NCI-H1930 (cell line): ENCODE measurements at places on chromosomes 7 and 10.

- no peak for DNase-seq
Measured at GRCh38 chr10:113889911-113890310, 35.5 kb downstream of the NHLRC2 start.

GRCh38 chr7:138662076-138662990, 38.8 kb downstream of the SVOPL start:
- DNase-seq = no peak

- DNase-seq = no peak
Measured at GRCh38 chr7:143318661-143319060, 2.8 kb downstream of the CLCN1 start.

DNA sequence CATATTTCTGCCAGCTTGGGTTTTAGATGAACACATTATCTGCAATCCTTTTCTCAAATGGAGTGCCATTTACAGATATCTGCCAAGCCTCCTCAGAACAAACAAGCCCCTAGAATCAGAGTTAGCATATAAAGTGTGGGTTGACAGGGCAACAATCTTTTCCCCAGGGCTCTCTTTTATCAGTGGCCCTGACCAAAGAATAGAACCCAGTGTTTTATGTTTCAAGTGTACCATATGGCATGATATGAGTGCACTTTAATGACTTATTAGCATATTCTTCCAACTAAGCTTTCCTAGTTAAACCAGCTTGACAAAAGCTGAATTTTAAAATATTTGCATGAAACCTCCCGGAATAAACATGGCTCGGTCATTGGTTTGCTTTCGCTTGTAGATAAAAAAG, 57.3 kb downstream of the EVX1 start:
- DNase-seq = no peak

DNA sequence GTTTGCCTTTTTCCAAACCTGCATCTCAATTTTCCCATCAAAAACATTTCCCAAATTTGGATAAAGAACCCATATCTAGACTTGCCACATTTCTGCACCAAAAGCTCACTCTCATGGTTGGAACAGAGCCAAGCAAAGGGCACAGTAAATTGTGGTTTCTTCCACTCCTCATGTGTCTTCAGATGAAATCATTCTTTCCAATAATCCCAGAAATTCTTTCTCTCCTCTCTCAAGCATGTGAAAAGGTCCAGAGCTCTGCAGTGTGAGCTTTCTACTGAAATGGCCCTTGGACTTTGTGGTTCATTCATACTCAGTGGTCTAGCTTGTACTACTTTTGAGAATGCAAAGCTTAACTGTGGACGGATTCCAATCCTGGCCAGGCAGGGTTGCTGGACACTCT, 19.8 kb downstream of the PRSS2 start:
- DNase-seq = no peak

- DNase-seq = peak; percentile 0
Measured at GRCh38 chr10:52818019-52818418, 45.4 kb upstream of the MBL2 start.

- no peak for DNase-seq
Measured at GRCh38 chr7:116545411-116545993, 20.7 kb downstream of the CAV1 start.

DNA sequence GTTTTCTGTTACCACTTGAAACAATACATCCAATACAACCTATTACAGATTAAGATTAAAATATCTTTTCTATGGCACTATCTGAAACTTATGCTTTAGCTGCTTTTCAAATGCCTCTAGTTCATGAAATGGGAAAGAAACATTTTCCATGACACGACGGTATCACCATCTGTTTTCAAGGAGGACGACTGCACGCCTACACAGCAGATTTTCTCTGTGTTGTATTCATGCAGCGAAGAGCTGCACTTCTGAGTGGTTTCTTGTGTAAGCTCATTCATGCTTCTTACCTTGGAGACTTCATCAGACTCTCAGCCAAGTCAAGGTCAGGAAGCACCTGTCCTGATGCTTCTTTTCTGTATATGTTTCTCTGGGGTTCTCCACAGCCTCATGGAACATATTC, 179.2 kb downstream of the DYNC1I1 start:
- no peak for DNase-seq

DNA sequence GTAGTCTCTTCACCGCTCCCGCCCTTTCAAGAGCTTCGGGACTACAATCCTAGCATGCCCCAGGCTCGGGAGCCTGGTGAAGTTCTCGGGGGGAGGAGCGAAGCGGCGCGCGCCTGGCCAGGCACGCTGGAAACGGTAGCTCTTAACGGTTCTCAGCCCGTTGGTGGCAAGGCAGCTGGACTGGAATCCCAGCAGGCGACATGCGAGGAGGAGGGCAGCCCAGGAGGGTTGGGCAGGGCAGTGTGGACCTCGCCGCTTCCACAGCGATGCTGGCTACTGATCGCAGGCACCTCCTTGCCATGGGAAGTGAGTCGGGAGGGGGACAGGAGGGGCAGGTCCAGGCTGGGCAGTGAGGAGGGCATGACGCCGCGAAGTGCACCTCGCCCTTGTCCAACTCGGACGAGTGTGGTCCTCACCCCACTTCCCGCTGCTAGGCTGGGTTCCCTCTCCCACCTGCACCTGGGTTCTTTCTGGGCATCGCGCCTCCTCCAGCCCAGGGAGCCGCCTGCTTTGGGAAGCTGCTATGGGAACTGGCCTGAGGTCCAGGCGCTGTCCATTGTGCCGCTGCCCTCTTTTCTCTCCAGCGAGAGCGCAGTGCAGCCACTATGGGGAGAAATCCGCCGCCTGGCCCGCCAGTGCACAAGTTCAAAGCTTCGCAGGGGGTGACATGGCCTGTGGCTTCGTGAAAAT, 367.8 kb upstream of the NUPR2 start:
- DNase-seq = no peak

- no peak for DNase-seq
Measured at GRCh38 chr10:48502791-48503190, 102.1 kb downstream of the ARHGAP22 start.

- DNase-seq = no peak
Measured at GRCh38 chr10:62437696-62438095, 63.5 kb downstream of the ZNF365 start.

DNA sequence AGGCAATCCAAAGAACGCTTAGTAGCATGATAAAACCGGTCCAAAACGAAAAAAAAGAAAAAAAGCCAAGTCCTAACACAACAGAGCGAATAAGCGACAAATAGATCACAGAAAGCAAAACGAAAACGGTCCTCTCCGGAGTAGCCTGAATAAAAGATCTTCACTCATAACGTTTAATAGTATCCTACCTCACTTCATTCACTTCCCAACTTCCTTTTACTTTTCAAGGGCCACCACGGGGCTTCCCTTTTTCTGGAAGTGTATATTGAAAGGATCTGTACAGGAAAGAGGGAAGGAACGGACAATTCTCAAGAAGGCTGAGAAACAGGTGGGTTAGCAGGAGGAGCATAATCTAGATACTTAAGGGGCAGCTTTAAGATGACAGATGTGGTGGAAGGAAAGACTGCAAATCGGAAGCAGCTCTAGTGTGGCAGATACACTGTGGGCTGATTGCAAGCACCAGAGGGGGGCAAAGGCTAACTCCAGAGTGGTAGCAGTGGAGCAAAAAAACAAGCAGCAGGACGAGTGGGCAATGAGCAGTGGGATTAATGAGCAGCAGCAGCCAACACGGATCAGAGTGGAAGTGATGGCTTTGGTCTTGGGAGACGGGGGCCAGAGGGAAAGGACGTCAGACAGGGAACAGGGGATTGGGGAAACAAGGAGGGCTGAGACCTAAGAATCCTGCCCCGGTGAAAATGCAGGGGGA, 866 bp downstream of the CNOT4 start:
- DNase-seq = no peak

GRCh38 chr10:114928818-114929217, 9.2 kb upstream of the TRUB1 start:
- DNase-seq = no peak

DNA sequence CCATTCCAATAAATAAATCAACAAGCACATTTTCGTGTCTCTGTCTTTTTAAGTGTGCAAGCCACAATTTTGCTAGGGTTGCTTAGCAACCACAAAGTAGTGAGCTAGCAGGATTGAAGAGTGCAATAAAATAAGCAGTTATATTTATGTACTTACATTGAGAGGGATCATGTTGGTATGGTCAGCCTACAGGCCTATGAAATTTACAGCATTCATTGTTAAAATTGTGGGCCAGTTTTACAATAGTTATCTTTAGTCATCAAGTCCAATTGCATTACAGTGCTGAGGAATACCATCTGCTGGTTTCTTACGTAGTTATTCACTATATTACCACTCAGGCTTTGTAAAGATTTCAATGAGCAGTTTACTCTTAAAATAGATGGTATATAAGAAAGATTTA, 192.5 kb upstream of the POT1 start:
- no peak for DNase-seq

DNA sequence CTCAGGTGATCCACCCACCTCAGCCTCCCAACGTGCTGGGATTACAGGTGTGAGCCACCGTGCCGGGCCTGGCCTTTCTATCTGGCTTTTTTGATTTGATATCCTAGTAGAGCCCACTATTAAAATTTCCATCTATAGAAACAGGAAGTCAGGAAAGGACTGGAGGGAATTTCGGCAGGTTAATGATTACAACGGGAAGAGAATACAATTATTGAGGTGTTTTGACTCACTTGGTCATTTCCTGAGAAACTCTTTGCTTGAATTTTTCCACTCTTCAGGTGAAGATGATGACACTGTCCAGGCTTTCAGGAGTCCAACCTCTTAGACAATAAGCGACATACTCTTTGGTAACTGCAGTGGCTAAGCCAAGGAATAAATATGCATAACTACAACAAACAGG, 1.1 kb upstream of the MKLN1 start:
- no peak for DNase-seq

GRCh38 chr7:151245360-151246101, 3.0 kb downstream of the SMARCD3 start:
- peak; percentile 56 for DNase-seq

GRCh38 chr10:33117816-33118215, 159.8 kb upstream of the ITGB1 start:
- DNase-seq = no peak

GRCh38 chr7:43535810-43536585, 46.9 kb upstream of the STK17A start:
- no peak for DNase-seq

GRCh38 chr7:29346231-29346978, 151.8 kb downstream of the CHN2 start:
- DNase-seq = no peak

- DNase-seq = no peak
Measured at GRCh38 chr10:49768329-49768728, 6.2 kb upstream of the OGDHL start.

DNA sequence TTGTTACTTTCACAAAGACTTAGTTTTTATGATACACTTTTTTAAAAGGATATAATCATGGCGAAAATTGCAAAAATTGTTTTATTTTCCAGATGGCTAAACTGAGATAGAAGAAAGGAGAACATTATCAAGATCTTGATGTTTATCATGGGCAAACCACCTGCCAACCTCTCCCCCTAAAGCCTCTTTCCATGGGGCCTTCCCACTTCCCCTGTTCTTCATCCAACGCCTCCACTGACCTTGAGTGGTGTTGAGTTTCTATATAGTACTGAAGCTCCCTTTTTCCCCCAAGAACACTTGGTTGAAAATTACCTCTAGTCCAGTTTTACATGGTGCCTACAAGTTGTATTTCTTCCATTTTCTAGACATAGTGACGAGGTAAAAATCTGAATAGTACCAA, 5.0 kb downstream of the CREB3L2 start:
- DNase-seq = no peak

GRCh38 chr7:27149842-27150567, 2.4 kb downstream of the HOXA3 start:
- no peak for DNase-seq

DNA sequence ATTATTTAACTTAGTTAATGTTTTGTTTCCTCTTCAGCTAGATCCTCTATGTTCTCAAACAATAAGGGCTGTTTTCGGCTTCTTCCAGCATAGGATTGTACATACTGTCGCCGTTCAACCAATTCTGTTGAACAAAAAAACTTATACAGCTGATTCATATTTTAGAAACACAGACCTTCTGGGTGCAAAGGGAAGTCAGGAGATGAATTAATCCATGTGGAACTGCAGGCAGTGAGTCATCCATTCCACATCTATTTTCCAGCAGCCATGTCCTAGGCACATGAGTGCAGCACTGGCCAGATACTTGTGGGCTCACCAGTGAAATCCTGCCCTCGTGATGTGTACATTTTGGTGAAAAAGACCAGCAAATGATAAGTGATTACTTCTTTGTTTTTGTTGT, 163.2 kb downstream of the JAZF1 start:
- DNase-seq = no peak

GRCh38 chr7:78149787-78150186, 351.2 kb downstream of the PHTF2 start:
- no peak for DNase-seq

GRCh38 chr10:22604344-22605126, 109.8 kb downstream of the PIP4K2A start:
- DNase-seq = no peak

DNA sequence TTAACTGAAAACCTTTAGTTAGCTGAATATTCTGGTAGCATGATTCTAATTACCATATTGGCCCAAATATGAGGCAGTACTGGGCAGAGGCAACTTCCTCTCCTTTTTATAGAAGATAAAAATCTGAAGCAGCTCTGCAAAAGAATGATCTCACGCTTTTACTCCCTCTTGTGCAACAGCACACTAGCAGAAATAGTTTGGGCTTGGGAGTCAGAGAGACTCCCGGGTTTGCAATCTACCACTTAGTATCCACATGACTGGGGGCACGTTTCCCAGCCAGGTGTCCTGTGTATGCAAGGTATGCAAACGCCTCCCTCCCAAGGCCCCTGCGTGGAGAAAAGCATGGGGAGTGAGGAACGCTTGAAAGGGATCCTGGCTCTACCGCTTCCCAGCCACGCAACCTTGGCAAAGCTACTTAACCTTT, 47.2 kb upstream of the RHEB start:
- no peak for DNase-seq

DNA sequence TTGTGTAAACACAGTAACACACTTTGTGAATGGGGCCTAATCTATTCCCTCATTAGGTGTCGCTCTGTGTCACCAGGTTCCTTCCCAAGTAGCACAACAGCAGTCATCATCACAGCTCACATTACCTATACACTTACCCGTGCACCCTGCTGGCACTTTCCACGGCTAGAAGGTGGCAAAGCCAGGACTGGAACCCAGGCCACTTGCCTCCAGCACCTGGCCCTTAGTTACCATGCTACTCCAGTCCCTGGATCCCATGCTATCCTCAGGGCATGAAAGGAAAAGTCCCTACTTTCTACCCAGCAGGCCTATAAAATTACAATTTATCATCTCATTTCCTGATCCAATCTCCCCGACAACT, 18.4 kb downstream of the SMURF1 start:
- no peak for DNase-seq

- no peak for DNase-seq
Measured at GRCh38 chr10:69468751-69469089, 17.5 kb downstream of the TSPAN15 start.

DNA sequence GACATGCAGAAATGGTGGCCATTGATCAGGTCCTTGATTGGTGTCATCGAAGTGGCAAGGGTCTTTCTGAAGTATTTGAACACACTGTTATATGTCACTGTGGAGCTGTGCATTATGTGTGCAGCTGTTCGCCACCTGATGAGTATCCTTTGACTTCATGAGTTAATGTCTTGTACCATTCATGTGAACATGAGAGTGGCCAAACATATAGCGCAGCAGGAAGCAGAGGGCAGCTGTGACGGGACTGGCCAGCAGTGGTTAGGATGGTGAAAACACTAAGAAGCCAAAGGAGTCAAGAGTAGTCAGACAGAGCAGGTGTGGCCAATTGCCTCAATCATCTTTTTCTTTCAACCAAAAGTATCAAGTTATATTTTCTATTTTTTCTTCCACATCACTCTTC, 167.4 kb downstream of the IMMP2L start:
- DNase-seq = peak; percentile 60

GRCh38 chr10:116260599-116260998, 12.4 kb downstream of the GFRA1 start:
- DNase-seq = no peak

GRCh38 chr10:14356921-14357320, 26.2 kb upstream of the FRMD4A start:
- no peak for DNase-seq
